ENCODE measurements at places on chromosomes 1 and 21.
A peak's percentile ranks its signal among the peaks of the same experiment; 100 is the strongest.

GRCh38 chr21:45747233-45747766, 103.8 kb downstream of the PCBP3 start:
- peak; percentile 27 for DNase-seq

GRCh38 chr1:94614996-94615395, 73.4 kb upstream of the F3 start:
- no peak for DNase-seq

- no peak for DNase-seq
Observed at GRCh38 chr1:43703836-43704235, 3.5 kb upstream of the ST3GAL3 start.

DNA sequence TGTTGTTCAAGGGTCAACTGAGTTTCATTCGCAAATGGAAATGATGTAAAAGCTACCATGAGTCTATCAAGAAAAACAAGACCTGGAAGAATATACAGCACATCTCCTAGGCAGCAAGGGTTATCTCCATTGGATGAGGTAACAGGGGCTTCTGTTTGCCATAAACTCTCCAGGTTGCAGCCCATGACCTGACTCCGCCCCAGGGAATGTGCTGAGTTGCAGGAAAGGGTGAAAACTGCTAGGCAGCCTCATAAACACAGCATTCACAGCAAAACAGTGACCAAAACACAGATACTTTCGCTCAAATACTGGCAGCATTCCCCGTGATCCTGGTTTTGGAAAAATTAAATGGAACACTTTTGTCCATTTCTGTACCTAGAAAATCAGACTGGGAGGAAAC, 20.2 kb upstream of the ACTA1 start:
- no peak for DNase-seq

- no peak for DNase-seq
Observed at GRCh38 chr1:3540876-3541275, 70.4 kb downstream of the MEGF6 start.

DNA sequence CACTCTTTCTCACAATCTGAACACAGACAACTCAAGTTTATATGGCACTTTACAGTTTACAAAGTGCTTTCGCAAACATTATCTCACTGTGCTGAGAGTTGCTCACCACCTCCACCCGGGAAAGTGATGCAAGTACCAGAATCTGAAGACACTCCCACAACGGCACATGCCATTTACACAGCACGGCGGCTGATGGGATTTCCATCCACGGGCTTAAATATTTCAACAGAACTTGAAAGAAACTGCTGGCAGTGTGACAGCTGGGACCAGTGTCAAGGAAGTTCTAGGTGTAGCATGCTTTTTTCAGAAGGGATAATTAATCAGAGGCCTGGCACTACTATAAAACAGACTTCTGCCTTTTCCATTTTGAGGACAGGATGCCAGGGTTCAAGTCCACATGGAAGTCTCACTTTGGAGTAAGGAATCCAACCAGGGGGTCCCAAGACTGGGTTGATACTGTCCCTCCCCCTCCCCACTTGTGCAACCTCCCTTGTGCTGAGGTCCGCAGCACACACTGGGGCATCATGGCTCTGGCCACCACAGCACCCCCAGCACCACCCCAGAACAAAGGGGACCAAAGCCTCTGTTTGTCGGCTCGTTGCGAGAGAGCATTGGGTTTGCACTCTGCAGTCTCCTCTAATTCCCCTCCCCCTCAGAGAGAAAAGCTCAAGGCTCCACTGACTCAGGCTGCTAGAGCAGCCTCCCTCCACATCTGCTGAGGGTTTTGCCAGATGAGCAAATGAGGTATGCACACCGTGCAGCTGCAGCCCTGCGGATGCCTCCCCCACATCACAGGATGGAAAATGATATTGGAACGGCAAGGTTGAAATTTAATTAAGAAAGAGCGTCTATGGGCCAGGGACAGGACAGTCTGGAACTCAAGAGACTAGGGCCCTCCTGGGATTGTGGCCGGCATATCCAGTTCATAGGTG, 154.9 kb downstream of the TGFBR3 start:
- no peak for DNase-seq

DNA sequence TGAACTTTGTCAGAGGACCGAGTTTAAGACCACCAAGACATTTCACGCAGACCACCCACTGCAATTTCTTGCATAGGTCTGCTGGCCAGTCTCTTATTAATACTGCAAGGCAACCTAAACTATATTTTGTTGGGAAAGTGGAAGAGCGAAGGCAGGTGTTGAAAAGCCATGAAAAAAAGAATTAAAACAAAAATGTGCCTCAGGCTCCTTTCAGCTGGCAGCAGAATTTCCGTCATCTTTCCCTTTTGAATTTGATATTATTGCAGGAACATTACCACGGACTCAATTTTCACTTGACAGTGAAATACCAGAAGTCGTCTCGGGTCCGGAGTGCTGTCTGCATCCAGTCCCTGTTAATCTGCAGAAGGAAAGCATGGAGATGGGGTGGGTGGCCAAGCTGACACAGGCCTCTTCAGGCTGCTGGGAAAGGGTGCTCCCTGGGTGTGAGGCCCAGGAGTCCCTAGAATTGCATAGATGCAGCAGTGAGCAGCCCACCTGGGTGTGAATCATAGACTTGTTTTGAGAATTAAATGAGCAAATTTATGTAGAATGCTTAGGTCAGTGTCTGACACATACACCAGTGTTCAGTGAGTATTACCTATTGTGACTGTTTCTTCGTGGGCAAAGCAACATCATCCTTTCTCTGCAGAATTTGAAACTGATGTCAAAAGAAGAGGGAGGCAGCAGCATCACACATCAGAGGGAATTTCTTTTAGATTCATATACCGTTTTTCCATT, 150.7 kb downstream of the PBX1 start:
- no peak for DNase-seq

DNA sequence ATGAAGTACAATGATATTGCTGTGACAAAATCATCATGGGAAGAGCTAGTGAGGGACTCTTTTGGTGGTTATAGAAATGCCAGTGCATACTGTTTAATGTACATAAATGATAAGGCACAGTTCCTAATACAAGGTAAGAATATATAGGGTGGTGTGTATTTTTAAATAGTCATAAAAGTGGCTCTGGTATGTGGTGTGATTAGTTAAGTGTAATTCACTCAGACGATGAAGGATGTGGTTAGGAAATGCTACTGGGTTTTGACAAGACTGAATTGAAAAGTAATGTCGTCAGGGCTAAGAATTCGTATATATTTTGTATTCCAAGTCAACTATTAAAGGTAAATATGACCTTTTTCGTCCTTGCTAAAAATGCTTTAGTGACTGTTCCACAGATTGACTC, 101.7 kb downstream of the USP25 start:
- no peak for DNase-seq

DNA sequence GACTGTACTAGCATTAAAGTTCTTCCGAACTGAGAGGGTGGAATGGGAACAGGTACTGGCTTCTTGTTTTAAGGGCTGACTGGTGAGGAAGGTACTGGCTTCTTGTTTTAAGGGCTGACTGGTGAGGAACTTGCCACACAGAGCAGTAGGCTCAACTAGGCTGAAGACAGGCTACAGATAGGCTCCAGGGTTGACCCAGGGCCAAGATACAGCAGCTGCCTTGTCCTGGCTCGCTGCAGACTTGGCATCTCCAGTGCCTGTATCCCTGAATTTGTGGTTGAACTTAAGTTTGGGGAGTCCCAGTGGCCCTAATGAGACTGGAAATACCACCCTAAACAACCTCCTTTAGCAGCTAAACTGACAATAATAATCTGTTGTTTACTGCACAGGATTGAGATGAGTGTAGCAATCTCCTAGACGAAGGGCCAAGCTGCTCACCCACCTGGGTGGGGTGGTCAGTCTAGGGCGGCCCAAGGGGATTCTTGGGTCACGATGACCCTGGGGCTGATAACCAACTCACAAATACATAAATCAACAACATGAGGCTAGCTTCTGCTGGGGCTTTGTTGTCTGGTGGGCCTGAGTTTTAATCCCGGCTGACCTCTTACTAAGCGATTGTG, 227.1 kb downstream of the DISC1 start:
- no peak for DNase-seq

DNA sequence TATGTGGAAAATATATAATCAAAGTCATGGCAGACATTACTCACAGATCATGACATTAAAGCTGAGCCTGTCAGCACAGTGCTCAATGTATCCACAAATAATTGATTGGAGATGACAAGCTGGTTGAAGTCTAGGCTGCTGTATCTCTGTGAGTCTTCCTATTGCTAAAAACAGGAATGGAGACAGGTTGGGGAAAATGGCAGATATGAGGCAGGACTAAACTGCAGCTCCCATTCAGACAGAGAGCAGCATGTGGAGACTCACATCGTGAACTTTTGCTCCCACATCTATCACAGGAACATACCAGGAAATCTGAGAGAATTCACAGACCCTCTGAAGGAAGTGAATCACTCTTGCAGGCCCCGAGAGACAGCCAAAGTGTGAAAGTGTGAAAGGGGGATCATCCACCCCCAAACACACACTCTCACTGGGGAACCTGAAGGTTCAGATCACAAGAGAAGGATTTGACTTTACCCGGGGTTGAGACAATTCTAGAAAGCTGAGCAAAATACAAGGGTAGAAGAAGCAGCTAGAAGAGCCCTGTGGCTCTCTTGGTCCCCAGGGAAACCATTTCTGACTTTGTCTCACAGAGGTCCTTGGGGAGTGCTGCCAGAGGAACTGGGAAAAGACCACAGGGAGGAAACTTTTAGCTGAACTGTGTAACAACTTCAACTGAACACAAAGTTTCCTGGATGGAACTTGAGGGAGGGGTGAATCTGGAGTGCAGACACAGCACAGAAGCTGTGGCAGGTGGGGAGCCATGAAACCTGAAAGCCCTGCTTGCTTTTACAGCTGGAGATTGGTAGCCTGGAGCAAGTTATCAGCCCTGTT, 173.4 kb downstream of the S1PR1 start:
- DNase-seq: no peak

DNA sequence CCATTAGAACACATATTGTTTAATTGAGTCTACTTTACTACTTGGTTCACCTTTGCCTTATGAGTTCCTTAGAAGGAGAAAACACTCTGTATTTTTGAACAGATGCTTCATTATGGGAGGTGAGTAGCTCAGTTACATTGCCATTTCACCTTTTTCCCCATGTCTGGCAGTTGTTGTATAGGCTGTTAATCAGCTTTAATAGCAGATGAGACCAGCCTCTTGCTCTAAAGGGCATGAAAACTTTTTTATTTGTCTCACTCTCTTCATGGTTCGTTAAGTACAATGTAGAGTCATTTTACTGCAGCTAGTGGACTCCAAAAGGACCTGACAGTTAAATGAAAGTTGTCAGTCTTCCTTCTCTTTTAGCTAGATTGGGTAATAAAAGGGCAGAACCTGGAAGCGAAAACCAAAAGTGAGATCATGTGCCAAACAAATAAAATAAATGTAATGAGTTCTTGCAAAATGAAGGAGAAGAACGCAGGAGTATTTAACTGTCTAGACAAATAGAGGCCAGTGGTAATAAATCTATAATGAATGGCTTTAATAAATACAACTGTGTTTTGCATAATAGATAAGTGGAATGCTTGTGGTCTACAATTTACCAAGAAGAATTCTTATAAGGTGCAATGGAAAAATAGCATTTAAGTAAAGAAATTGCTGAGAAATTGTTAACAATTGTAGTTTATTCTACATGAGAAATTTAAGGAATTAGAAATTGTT, 180.0 kb upstream of the NEGR1 start:
- DNase-seq: no peak

DNA sequence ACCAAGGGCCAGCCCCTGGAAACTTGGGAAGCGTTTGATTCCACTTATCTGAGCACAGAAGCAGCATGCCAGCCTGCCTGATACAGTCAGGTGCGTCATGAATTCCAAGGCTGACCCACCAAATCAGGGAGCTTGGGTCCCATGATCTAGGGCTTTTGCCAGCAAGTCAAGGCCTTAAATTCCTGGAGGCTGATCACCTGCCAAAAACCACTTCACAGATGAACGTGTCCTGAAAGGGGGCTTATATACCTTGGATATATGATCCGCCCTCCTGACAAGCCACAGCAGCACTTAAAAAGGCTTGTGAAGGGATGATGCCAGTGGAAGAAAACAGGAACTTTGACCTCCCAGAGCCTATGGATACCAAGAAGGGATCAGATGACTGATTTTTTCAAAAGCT, 24.0 kb upstream of the CLIC6 start:
- no peak for DNase-seq

GRCh38 chr1:21042929-21043605, 133.6 kb downstream of the EIF4G3 start:
- DNase-seq: no peak

DNA sequence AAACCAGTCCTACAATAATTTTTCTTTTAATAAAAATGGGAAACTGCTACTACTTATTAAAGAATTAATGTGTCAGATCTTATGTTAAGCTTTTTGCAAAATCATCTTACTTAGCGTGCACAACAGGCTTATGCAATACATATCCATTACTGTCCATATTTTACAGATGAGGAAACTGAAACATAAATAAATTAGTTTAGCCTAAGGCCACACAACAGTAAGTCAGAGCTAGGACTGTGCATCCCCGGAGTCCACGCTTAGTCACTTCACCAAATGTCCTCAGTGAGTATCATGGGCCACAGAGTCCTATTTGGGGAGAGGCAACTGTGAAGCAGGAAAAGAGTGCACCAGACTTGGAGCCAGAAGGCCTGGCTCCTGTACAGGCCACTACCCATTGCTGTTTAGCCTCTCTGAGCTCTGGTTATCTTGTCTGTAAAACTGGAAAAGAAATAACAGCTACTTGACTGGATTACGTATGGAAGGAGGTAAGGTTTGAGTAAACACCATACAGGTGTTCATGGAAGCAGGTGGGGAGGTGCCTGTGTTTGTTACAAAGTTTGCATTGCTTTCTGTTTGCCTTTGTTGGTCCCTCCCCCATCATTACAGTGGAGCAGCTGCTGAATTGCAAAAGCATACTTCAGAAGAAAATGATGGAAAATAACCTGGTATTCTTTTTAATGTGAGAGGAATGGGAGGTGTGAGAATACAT, 192.8 kb downstream of the FCRL5 start:
- DNase-seq: peak; percentile 21

DNA sequence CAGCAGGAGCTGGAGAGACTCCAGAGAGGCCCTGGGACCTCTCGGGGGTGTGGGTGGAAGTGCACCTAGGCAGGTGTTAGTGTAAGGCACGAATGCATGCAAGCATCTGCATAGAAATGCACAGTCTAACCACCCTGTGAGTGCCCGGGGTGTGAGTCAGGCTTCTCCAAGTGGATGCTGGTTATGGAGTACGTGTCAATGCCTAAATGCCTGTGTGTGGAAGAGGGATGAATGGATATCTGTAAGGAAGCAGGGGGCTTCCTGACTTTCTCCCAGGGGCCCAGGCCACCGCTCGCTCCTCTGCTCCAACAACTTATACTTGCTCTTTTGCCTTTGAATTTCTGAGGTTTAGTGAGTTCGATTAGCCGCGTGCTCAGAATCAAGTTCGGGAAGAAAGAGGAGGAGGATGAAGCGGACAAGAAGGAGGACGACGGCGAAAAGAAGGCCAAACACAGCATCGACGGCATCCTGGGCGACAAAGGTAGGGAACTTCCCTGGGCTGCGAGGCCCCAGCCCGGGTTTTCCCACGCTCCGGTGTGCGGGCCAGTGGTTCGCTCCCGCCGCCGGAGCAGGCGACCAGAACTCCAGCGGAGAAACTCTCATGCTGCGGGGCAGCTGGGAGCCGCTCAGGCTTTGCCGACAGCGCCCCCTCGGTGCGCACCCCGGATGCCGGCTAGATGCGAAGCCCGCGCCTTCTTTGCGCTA, 5.4 kb downstream of the PAX7 start:
- DNase-seq: no peak
